ENCODE measurements at places on chromosomes 1 and 21.
A peak's percentile ranks its signal among the peaks of the same experiment; 100 is the strongest.

DNA sequence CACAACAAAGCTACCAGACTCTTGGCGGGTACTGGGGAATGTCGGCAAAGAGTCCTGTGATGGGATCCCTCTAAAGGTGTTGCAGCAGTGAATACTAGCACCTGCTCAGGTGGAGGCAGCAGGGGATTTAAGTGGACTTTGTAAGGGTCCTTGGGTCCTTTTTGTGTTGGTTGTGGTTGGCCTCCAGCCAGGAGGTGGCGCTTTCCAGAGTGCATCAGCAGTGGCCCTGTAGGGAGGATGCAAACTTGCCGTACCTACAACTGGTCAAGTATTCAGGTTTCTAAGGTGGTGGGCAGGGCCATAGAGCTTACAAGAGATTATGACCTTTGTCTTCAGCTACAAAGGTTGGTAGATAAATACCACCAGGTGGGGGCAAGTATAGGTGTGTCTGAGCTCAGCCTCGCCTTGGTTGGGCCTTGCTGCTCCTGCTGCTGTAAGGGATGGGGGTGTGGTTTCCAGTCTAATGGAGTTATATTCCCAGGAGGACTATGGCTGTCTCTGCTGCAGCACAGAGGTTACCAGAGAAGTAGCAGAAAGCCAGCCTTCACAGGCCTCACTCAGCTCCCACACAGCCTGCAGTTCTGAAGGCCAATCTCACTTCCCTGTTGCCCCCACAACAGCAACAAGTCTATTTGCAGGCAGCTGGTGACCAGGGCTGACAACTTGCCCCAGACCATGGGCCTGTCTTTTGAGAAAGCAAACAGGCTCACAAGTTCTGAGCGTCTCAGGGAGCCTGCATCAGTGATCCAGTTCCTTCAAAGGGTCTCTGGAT, 7.3 kb downstream of the OR2M5 start:
- DNase-seq, result no peak

DNA sequence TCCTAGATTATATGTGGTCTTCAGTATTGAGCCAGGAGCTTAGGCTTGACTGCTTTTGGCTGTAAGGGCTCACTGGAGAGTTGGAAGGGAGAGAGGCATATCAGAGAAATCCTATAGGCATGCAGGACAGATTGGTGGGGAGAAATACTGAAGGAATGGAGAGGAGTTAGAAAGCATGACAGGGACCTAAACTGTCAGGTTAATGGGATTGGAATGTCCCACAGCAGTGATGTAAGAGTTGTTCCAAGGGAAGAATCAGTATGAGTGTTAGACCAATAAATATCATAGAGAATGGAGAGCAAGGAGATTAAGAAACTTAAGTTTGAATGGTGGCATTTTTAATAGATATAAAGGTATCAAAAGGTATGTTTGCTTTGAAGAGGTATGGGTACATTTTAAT, 39.7 kb downstream of the SLC35A3 start:
- DNase-seq, result no peak

DNA sequence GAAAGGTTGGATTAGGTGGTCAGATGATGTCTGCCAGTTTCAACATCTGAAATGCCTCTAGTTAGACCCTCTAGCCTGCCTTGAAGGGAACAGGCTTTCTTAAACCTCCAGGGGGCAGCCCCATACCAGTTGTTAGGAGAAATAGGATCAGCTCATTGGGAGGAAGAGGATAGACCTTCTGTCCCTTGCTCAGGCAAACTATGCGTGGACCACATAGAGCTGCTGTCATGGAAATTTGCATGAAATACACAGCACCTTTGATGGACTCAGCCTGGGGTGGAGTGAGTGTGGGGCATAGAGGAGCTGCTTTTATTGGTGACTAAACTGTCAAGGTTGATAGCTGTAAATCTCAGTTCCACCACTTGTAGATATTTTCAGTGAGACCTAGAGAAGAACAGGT, 38.4 kb upstream of the SPAG17 start:
- no peak for DNase-seq

- no peak for DNase-seq
These were observed 33.1 kb upstream of the DMBX1 start for GRCh38 chr1:46456411-46456963.

DNA sequence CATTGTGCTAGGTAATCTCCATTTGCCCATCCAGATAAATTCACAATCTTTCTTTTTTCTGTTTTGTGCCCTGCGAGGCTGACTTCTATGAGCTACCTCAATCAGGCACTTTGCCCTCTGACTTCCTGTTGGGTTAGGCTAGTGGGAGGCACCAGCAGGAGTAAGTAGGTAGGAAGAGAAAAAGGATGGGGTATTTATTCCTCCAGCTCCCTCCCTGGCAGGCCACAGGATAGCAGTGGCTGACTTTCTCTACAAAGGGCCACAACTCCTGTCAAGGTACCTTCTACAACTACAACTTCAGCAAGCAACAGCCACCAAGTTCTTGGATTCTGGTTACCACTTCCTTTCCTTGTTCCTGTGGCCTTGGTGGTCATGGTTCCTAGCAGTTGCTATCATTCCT, 18.8 kb upstream of the GORAB start:
- DNase-seq, result no peak

- no peak for DNase-seq
These were observed 22.6 kb downstream of the TFAP2E start for GRCh38 chr1:35595684-35596083.

DNA sequence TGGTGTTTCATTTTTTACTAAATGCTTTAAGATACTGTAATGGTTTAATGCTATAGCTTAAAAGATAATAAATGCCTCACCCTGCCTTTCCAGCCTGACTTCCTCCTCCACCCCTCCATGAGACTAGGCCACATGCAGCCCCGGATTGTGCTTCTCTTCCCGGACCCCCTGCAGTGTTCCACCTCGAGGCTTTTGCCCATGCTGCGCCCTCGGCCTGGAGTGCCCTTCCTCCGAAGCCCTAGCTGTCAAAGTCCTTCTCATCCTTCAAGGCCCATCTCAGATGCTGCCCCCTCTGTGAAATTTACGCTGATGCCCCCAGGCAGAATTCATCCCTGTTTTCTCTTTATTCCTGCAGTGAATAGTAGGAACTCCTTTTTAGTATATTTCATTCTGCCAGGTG, 98.5 kb downstream of the ATP5PO start:
- no peak for DNase-seq

GRCh38 chr1:187413405-187414169, 584.8 kb downstream of the PLA2G4A start:
- DNase-seq, result peak; percentile 42

Data from LNCaP clone FGC (cell line).